ENCODE measurements at places on chromosomes 4 and X.

GRCh38 chr4:77500801-77501200 lies 104.8 kb upstream of the CXCL13 start:
- no peak for DNase-seq

GRCh38 chr4:172898715-172899114 lies 269.9 kb upstream of the GALNT7 start:
- DNase-seq = no peak

- no peak for DNase-seq
These were observed 345.7 kb upstream of the NR3C2 start for GRCh38 chr4:148787831-148788477.

- DNase-seq = no peak
These were observed 136.1 kb upstream of the MAP9 start for GRCh38 chr4:155512817-155513216.

- DNase-seq = no peak
These were observed 49.6 kb downstream of the KLF8 start for GRCh38 chrX:56281789-56282188.

Measured in DMS79 treated with DMSO at 0.1 percent for 48 hours (cell line).